CD14-positive monocyte (primary cell): ENCODE measurements at places on chromosomes 4 and X.

- no peak for DNase-seq
Measured at GRCh38 chr4:20403290-20403689, 151.6 kb downstream of the SLIT2 start.

DNA sequence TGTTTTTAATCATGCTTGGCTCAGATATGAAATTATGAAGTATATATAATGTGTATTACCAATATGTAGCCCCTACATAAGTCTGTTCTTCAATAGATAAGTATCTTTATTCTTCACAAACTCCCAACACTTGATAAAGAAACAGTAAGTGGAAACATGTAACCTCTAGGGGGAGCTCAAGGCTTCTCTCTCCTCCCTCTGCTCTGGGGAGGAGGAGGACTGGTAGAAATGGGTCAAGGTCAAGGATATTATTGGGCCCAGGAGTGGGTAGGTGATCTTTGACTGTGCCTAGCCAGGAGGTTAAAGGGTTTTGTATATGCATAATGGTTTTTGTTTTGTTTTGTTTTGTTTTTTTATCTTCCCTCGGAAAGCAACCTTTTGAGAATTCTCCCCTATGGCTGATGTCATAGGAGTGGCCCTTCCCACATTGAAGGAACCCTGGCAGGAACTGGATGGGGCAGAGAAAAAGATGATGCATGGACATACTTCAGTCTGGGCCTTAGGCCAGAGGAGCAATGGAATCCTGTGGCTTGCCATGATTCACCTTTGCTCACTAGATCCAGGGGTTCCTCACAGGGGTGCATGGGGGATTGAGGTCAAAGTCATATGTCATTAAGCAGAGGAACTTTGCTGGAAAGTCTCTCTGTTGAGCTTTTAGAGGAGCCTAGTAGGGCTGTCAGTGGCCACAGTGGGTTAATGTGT lies 460.3 kb downstream of the MID1IP1 start:
- peak; percentile 4 for DNase-seq

DNA sequence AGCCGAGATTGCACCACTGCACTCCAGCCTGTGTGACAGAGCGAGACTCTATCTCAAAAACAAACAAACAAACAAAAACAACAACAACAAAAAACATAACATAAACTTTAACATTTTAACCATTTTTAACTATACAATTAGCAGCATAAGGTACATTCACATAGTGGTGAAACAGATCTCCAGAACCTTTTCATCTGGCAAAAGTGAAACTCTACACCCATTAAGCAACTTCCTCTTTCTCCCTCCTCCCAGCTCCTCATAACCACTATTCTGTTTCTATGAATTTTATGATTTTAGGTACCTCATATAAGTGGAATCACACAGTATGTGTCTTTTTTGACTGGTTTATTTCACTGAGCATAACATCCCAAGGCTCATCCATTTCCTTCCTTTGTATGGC lies 103.6 kb downstream of the FAM13A start:
- peak; percentile 80 for DNase-seq

GRCh38 chrX:50456712-50457484 lies 13.7 kb downstream of the DGKK start:
- peak; percentile 78 for DNase-seq

- no peak for DNase-seq
Measured at GRCh38 chr4:26945794-26946193, 85.2 kb downstream of the STIM2 start.

DNA sequence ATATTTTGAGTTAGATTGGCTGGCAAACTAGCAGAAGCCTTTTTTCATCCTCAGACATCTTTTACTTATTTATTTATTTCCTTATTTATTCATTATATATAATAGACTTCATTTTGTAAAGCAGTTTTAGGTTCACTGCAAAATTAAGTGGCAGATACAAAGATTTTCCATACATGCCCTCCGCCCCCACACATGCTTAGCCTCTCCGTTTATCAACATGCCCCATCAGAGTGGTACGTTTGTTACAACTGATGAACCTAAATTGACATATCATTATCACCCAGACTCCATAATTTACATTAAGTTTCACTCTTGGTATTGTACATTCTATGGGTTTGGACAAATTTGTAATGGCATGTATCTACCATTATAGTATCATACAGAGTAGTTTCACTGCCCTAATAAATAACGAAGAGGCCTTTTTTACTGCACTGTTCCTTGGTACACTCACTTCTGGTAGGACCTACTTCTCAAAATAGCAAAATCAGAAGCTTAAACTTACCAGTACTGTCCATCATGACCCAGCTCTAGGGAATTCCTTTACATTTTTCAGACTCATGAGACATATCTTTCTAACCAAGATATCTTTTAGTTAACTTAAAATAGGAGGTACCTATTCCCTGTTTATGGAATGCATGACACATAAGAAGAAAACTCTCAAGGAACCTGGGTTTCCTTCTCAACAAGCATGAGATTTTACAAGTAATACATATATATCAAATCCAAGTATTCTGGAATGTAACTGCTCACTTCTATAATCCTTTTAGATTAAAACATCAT lies 4.8 kb upstream of the TMPRSS11B start:
- no peak for DNase-seq
